Stimulated activated naive CD4-positive, alpha-beta T cell (primary cell): ENCODE measurements at places on chromosomes 5 and 9.

DNA sequence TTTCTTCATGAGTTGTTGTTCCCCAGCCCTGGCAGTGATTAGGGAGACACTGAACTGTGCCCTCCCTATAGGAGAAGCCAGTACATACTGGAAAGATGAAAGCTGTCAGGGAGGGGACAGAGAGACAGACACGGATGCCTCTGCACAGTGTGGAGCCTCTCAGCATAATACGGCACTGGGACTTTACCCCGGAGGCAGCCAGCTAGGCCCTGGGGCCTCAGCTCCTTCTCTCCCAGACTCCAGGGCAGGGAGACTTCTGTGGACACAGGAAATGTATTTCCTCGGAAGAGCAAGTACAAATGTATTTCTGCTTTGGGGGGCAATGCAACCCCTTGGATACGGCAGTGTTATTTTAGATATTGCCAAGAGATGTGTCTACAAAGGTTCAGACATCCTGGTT, 62.0 kb downstream of the S1PR3 start:
- no peak for DNase-seq

DNA sequence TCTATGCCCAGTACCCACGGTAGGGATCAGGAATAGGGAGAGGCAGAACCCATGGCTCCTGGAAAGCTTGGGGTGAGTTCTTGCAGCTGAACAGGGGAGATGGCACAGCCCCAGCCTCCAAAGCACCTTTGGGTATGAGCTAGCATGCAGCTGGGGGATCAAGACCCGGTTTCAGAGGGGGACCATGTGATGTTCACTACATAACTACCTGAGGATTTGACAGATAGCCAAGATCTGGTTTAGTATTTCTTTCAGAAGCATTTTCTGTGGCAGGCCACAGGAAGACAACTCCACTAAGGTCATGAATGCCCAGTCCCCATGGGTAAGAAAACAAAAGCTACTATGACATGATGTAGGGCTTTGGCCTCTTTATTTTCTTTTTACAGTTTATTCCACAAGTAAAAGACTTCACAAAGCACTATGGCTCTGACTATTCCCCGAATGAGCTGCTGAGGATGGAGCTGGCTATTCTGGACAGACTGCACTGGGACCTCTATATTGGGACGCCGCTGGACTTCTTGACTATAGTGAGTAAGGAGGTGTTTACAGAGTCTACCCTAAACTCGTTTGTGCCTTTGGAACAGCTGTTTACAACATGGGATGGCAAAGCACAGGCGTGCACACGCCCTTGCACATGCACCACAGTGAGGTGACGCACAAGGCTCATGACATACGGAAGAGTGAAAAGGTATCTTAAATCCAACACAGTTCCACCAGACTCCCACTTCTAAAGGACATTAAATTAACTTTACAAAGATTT, 3.4 kb downstream of the CCNI2 start:
- DNase-seq = no peak

DNA sequence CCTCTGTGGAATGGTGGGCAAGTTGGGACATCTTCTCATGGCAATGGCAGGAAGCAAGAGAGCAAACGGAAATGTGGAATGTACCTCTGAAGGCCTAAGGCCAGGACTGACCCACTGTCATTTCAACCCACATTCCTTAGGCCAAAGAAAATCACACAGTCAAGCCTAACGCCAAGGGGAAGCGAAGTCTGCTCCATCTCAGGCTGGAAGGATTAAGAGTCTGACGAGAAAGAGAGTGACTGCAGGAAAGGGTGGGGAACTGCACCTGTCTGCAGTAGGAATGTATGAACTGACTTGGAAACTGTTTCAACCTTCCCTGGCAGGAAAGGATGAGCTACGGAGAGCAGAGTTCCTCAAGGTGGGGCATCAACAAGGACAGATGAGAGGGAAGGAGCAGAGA, 90.2 kb upstream of the TAS2R1 start:
- no peak for DNase-seq

DNA sequence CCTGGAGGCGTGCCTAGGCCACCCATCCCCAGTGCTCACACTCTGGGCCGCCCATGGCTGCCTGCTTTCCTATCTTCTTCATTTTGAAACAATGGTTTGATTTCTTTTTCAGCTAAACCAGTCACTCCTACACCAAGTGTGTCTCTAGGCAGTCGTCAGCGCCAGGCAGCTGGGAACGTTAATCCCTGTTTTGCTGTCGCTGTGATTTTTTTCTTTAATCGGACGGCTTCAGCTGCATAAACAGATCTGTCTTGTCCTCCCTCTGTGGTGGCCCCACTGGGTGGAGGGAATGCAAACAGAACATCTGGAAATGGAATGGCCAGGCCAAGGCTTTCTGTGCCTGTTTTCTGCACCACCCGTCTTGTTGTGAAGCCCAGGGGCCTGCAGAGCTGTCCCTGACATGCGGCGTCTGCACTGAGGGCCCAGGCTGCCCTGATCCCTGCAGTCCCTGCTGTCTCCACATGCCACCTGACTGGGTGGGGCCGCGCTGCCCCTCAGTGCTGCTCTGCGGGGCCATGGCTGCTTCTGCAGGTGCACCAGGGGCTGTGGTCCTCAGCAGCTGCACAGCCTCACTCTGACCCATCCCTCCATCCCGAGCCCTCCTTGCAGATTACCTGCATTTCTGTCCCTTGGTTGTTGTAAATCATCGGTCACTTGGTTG, 51.5 kb downstream of the WNK2 start:
- no peak for DNase-seq

- DNase-seq = no peak
Measured at GRCh38 chr9:16870596-16871335, at the start of gene BNC2. Gene BNC2, minus strand, starts transcription at chr9:16870670. Its CDS starts 22 bp downstream, at chr9:16870648.

DNA sequence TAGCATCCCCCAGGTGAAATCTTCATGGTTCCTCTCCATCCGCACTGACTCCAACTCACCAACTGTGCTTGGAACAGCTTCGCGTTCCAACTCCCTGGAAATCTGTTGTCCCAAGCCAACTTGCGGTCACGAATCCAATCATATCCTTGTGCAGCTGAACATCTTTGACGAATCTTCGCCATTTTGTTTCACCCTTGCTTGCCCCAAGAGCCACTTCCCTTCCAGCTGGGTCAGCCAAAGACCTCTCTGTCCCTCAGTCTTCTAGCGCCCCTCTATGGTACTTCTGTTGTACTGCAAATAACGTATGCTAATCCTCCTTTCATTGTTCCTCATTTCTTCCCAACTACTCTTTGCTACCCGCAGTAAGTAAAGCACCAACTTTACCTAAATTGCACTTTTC, 61.0 kb upstream of the TARS1 start:
- no peak for DNase-seq

DNA sequence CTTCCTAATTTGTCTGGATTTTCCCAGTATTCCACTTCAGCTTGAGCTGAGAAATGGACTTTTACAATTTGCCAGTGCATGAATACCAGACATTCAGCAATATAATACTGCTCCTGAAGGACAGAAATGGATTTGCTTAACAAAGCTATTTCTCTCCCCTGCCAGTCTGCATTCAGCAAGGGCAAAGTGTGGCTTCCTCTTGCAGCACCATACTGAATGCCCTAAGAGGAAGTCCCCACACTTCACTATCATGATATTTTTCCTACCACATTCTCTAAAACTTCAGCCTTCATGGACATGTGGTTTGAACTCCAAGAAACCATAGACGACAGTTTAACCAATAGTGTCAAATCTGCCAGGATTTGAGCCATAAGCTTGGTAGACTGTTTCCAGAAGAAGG, 19.8 kb upstream of the TLE4 start:
- DNase-seq = no peak

DNA sequence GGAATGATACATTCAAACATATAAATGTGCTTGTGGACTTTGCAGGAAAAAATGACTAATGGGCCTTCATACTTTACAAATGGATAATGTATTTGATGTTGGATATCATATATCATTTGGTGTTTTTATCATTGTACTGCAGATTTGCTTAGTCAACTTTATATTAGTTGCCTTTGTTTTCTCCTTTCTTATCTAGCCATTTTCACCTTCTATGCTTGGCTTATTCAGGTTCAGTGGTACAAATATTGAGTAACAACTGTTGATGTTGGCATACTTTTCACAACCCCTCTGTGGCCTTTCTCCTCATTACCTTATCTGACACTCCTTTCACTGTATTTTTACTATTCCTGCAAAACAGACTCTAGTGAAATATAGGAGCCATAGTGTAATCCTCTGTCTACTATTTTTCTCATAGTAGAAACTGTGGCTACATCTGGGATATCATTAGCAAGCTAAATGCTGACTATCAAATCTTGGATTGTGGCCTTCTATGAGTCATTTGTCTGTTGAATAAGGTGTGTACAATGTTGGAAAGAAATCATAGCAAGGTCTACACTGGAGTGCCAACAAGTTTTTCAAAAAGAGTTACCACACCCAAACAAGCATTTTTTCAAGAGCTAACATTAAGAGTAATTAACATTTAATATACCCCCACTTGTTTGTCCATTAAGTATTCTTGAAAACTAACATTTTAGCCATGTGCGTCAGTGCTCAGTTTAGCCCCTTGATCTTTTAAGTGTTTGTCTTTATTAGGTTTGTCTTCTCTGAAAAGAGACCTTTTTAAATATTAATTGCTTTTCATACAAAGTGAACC, 330.1 kb downstream of the ADGRV1 start:
- DNase-seq = no peak

GRCh38 chr9:125332527-125332926, 70.9 kb downstream of the GAPVD1 start:
- no peak for DNase-seq

- no peak for DNase-seq
Measured at GRCh38 chr5:59491945-59492344, 401.6 kb downstream of the PDE4D start.

- peak; percentile 18 for DNase-seq
Measured at GRCh38 chr5:53089481-53089991, 20.0 kb downstream of the MOCS2 start.

DNA sequence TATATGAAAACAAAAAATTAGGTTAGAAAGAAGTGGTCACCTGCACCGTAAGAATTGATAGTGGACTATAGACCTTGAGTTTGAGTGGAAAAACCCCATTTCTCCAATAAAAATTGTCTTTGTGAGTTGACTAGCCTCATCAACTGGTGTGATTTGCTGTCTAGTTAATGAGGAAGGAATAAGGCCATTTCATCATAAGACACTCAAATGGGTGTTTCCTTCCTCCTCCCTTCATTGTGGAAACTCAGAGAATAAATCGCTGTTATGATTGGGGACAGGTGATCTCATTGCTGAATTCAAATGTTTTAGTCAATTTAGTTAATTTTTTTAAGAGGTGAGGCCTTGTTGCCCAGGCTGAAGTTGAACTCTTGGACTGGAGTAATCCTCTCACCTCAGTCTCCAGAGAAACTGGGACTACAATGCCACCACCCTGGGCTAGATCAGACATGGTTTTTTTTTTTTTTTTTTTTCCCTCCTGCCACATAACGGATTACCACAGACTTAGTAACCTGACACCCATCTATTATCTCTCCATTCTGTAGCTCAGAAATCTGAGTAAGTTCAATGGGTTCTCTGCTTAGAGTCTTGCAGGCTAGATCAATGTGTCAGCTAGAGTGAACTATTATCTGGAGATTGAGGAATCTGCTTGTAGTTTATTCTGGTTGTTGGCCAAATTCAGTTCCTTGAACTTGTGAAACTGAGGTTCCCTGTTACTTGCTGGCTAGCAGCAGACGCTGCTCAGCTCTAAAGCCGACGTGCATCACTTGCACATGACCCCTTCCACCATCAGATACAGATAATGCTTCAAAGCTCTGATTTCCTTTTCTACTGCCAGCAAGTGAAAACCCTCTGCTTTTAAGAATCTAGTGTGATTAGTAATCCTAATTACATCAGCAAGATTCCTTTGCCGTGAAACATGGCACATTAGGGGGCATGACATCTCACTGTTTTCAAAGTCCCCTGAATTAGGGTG, 663.8 kb upstream of the CDH9 start:
- no peak for DNase-seq

DNA sequence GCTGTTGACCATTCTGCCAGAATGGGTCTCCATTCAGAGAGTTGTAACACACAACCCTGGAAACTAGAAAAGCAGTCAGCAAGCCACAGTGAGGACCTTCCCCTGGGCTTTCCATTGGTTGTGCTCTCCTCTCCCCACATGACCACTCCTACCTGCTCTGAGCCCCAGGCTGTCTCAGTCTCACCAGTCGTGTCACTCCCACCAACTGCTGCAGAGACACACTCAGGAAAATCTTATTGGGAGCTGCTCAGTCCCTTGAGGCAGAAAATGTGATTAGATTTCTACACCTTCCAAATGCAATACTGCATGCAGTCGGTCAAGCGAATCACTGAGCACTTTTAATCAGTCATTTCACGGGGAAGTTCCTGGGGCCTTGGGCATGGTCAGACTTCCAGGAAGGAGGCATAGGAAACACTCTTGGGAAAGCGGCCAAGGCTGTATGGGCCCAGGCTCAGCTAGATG, 284.2 kb upstream of the NMUR2 start:
- no peak for DNase-seq

GRCh38 chr9:19173598-19174125, 46.4 kb upstream of the PLIN2 start:
- no peak for DNase-seq

DNA sequence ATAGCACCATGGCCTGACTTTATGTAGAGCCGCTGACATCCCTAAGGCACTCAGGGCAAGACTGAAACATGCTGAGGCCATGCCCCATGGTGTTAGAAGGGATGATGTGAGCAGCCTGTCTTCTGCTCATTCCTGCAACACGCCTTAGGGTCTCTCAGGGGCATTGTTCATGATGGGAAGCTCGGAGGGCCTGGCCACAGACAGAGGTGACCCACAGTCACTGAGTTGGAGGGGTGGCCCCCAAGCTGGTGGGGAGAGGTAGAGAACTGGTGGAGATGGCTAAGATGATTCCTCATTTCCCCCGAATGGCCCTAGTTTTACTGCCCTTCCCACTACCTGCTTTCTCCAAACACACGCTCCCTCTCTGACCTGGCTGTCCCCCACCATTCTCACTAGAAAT, 135.2 kb downstream of the BARX1 start:
- DNase-seq = no peak

DNA sequence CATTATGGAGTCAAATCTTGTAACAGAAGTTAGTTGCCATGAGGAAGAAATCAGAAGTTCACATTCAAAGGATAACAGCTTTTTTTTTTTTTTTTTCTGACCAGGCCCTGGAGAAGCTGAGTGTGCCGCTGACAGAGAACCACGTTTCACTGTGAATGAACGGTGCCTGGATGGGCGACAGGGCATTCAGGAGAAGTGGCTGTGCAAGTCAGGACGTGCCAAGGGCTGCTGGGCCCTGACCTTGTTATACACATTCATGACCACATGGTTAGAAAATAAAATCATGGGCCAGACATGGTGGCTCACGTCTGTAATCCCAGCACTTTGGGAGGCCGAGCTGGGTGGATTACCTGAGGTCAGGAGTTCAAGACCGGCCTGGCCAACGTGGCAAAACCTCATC, 91.6 kb downstream of the ANKH start:
- DNase-seq = no peak
